ENCODE measurements at places on chromosomes 2 and 18. TPM values are rescaled to one million over a fixed set of nuclear protein-coding genes. Genes with fewer than 3 reads are reported as not detected.

- DNase-seq = no peak
- no peaks in the 10 kb centered on the region for H3K4me1 ChIP-seq
- no peaks in the 10 kb centered on the region for H3K27me3 ChIP-seq
- no peak overlapping the region for H3K4me3 ChIP-seq
- H3K36me3 ChIP-seq = no peaks in the 10 kb centered on the region
These were observed 200.5 kb downstream of the ACKR3 start for GRCh38 chr2:236769981-236770671.

DNA sequence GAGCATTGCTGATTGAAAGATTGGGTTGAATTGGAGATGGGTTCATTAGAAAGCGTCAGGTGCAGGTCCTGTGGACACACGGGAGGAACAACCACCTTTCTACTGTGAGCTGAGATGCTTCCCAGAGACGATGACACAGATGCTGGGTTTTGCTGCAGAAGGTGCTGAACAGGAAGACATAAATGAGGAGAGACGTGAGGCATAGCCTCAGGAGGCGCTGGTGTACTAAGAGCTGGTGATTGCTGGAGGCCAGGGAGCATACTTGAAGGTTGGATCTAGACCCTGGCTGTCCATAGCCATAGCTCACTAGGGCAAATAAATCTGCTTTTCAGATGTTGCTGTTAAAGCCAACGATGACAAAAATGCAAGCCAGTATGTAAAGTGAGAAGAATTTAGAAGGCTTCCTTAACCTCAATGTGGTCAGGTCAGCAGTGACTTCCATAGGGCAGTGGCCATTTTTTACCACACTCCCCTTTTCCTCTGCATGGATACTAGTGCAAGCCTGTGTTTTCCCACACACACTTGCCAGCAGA lies 153.7 kb downstream of the SOX11 start:
- H3K4me3 ChIP-seq = no peak overlapping the region
- H3K27me3 ChIP-seq = no peaks in the 10 kb centered on the region
- no peaks in the 10 kb centered on the region for H3K36me3 ChIP-seq
- H3K27ac ChIP-seq = no peak overlapping the region
- no peaks in the 10 kb centered on the region for H3K4me1 ChIP-seq

GRCh38 chr18:45611943-45612342 lies 3.3 kb upstream of the SLC14A2 start:
- no peak overlapping the region for H3K4me3 ChIP-seq
- H3K4me1 ChIP-seq = no peaks in the 10 kb centered on the region
- DNase-seq = no peak
- no peak overlapping the region for H3K27ac ChIP-seq
- no peaks in the 10 kb centered on the region for H3K27me3 ChIP-seq
- no peaks in the 10 kb centered on the region for H3K36me3 ChIP-seq

DNA sequence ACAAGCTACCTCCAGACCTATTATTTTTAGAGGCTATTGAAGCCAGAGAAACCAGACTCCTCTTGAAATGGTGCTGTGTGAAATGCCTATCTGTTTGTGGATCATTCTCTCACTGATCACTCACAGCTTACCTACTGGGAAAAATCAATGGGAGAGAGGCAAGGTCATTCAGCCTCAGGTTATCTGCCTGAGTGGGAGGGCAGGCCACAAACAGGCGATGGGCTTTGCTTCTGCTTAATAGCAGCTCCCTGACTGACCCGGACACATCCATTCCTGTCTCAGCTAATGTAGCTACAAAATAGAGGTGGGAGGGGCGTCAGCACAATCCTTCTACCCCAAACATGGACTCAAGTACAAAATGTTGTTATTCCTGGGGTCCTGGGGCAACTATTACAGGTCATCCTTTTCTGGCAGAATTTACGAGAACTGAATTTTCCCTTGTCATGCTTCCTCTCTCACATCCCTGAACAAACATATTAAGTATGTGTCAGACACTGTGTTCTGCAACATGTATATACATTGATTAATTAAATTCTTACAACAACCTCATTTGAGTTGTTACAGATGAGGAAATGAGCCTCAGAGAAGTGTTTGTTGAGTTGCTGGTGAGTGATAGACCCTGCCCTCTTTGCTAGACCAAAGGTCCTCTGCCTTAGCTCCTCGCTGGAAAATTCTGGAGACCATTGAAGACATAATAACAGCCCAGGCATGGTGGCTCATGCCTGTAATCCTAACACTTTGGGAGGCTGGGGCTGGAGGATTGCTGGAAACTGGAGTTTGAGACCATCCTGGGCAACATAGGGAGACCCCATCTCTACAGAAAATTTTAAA lies 60.5 kb downstream of the CDK15 start:
- H3K36me3 ChIP-seq = no peaks in the 10 kb centered on the region
- H3K27ac ChIP-seq = no peak overlapping the region
- H3K4me3 ChIP-seq = no peak overlapping the region
- DNase-seq = no peak
- no peaks in the 10 kb centered on the region for H3K27me3 ChIP-seq

DNA sequence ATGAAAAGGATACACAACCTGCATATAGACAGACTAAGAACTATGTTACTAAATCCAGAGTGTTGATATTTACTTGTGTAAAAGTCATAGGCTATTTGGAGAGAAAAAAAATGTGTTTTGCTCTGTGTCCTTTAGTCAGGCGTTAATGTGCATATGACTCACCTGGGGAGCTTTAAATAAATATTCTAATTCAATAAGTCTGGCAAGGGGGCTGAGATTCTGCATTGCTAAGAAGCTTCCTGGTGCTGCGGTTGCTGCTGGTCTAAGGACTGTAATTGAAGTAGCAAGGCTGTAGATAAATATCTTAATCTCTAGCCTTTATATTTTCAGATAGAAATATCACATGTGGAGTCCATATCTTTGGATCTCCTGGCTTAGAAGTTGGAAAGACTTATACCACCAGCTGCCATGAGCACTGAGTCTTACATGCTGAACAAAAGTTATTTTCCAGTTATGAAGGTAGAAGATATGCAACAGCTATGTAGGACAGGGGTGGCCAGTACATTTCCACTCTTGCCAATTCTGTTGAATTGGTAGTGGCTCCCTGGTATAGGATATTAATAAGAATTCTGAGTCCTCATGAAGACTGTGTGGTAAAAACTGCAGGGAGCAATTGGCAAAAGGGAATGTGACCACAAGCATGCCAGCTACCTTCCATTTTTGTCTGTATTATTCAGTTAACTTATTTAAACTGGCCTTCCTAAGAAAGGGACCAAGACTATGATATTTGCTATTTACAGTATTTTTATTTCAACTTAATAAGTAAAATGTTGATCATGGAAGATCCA lies 4.8 kb downstream of the SPAG16 start:
- no peak overlapping the region for H3K27ac ChIP-seq
- no peaks in the 10 kb centered on the region for H3K36me3 ChIP-seq
- H3K27me3 ChIP-seq = no peaks in the 10 kb centered on the region
- no peaks in the 10 kb centered on the region for H3K4me1 ChIP-seq
- H3K4me3 ChIP-seq = no peak overlapping the region

Gene CCDC148
- total RNA-seq = 2.5 TPM

Gene GPAT2
- total RNA-seq = 5.7 TPM

Measured in tibial nerve (tissue), 4 donors.